Left renal cortex interstitium (tissue), 4 donors: ENCODE measurements at places on chromosomes 7 and 10. TPM values are rescaled to one million over a fixed set of nuclear protein-coding genes. Genes with fewer than 3 reads are reported as not detected.

PAPOLB gene
- 0.08 TPM for polyA plus RNA-seq

C10orf71 gene
- 0.09 TPM for polyA plus RNA-seq

RGS10 gene
- polyA plus RNA-seq: 33.5 TPM

TACC2 gene
- polyA plus RNA-seq: 53.8 TPM

C10orf53 gene
- polyA plus RNA-seq: 0.08 TPM

MYL10 gene
- 0.59 TPM for polyA plus RNA-seq

DNA sequence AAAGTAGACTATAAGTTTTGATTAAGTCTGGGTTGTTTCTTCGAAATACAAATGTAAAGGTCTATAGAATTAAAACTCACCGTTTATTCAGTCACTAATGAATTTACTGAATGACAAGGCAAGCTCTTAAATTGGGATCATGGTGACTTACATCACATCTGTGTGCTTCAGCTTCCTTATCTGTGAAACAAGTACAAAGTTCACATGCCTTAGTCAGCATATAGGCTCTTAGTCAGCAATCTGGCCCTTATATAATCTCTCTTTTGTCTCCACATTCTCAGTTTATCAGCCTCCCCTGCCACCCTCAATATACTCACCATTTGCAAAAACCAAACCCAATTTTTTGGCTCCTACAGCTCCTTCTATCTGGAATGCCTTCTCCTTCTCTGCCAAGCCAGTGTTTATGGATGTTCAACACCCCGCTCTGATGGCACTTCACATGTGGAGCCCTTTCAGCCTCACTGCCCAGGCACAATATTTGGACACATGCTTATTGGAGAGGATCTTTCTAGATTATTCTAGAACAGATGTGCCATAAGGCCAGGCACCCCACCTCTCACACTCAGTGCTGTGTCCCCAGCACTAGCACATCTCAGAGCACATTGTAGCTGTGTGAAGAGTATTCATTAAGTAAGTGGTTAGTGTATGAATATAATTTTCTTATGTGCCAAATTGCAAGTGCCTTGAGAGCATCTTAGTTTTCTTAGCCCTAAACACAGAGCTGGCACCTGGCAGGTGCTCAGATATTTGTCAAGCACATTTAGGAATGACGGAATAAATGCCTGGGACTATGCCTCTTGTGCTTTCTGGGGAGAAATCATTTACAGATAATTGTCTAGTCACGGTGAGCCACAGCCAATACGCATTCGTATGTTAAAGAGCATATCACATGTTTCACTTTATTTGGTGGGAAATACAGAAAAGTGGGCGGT, 9.8 kb upstream of the LAMB1 start:
- DNase-seq: no peak

DNA sequence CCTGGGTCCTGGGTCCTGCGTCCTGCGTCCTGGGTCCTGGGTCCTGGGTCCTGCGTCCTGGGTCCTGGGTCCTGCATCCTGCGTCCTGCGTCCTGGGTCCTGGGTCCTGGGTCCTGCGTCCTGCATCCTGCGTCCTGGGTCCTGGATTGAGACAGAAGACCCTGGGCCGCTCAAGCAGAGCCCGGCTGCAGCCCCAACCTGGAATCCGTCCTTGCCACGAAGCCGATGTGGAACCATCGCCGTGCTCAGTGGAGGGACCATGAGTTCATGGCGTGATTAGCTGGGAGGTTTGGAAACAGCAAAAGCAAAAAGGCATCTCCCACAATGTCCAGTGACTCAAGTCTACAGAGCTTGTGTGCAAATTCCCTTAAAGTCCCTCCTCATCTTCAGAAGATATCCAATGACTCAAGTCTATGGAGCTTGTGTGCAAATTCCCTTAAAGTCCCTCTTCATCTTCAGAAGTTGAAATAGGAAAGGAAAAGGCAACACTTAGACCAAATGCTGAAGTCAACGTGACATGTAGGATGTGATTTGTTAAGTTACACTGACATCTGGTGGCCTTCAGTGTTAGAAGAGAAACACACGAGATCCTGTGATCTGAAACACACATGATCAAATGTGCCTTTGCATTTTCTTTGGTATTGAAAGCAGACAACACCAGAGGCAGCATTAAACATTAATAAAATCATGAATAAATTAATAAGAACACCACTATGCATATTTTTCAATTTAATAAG, 179.9 kb downstream of the PTPRN2 start:
- no peak for DNase-seq

DNA sequence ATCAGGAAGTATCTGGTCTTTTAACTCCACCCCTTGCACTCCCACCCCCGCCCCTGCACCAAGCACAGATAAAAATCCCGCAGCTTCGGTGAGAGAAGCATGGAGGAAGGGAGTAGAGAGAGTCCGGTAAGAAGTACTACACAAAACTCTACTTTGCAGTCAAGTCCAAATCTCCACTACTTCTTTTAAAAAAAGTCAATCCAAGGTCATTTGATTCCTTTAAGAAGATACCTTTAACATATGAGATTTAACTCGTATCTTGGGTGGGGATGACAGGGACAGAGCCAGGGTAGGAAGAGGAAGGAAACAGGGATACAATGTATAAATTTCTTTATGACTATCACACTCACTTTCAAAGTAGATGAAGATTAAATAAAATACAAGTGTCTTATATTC, 132.1 kb downstream of the NRBF2 start:
- DNase-seq: peak; percentile 60

GRCh38 chr7:135801045-135801693, 52.6 kb upstream of the FAM180A start:
- no peak for DNase-seq

DNA sequence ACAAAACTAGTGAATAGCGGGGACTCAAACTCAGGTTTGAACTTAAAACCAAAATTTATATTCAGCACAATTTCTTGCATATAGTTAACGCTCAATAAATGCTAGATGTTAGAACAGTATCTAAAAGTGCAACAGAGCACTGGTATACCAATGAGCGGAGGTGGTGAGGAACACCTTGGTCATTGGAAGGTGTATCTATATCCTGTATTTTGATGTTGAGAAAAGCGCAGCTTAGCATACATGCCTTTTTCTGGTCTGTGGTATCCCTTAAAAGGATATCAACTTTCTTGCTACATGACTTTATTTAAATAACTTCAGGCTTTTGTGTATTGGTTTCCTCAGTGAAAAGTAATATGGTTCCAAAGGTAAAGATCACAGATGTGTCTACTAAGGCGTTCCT, 33.3 kb upstream of the DNAJB12 start:
- DNase-seq: no peak

DNA sequence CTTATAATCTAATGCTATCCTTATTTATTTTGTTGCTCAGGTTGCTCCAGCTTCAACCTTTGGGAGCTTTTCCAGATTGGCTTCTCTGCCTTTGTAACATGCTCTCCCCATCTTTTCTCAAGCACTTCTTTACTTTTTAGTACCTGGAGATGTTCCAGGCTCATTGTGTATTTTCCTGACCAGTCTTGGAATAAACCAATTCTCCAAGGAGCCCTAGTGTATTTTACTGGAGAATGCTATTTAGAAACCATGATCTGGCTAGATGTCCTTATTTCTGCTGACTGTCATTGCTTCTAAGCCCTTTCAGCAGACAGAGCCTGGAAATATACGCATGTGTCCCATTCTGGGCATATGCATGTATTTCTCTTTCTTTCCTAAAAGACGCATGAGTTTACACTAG, 95.7 kb downstream of the EMX2 start:
- no peak for DNase-seq

DNA sequence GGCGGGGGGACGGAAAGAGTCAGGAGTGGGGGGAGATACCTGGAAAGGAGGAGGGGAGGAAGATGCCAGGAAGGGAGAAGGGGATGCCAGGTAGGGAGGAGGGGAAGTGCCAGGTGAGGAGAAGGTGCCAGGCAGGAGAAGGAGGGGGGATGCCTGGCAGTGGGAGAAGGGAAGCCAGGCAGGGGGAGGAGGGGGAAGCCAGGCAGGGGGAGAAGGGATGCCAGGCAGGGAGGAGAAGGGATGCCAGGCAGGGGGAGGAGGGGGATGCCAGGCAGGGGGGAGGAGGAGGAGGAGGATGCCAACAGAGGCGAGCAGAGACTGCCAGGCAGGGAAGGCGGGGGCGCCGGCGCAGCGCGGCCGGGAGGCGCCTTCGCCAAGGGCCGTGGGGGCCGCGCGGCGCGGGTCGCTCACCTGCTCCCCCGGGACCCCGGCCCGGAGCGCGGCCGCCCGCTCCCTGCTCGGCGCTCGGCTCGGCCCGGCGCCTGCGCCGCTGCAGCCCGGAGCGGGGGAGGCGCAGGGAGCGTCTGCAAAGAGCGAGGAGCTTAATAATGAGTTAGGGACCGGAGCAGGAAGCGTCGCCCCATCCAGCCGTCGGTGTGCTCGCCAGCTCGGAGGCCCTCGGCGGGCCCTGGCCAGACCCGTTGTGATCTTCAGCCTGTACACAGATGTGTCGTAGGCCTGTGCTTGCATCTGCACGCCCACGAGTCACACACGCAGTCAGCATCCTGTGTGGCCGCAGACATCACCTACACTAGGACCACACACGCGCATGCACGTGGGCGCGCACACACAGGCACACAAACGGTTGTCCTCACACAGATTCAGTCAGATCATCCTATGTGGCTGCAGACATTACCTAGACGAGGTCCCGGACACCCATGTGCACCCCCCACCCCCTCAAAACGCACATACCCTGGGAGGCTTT, 28.4 kb upstream of the SMARCD3 start:
- DNase-seq: peak; percentile 60
